Activated CD4-positive, alpha-beta T cell treated with anti-CD3 and anti-CD28 coated beads, Interleukin-2, amount 50 U/mL, for 1 hour (primary cell): ENCODE measurements at places on chromosomes 4 and X.
A peak's percentile ranks its signal among the peaks of the same experiment; 100 is the strongest.

GRCh38 chrX:139905743-139906142 is 27.1 kb downstream of the ATP11C start:
- DNase-seq = no peak

DNA sequence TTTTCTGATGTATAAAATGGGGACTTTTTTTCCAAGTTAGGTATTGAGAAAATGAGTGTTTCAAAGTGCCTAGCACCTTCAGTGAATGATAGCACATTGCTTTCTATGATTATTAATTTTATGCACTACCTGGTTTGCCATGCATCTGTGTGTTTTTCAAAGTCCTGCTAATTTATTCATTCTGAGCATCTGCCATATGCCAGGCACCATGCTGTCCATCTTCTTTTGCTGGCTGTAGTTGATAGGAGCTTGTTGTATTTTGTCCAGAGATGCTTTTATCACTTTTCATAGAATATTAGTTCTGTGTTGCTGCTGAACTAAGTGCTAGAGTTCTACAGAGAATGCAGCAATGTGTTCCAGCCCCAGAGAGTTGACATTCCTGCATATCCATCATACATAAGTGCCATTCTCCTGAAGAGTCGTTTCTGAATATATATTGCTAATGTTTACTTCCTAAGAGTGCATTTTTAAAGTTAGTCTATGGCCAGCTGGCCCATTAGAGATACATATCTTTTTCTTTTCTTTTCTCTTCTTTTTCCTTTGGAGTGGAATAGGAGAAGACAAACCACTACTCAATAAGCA is 49.0 kb upstream of the CLNK start:
- DNase-seq = no peak

GRCh38 chr4:128854433-128854832 is 44.9 kb downstream of the JADE1 start:
- DNase-seq = no peak

GRCh38 chr4:105944540-105944939 is 49.3 kb downstream of the NPNT start:
- no peak for DNase-seq

DNA sequence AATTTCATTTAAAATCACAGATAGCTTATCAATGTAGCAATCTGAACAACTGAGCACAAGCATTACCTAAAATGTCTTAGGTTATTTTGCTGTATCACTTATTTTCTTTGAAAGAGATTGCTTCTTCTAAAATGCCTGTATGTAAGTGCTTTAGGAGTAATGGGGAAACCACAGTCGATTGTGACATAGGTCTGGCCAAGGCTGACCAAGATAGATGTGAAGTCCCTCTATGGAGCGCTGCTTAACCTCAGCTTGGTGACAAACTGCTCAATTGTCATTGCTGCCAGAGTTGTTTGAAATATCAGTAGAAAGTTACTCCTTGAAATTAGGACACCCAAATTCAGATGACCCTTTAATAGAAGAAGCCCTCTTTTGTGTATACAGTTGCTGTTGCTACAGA is 401.9 kb upstream of the NDST4 start:
- DNase-seq = no peak

- no peak for DNase-seq
Measured at GRCh38 chr4:167854881-167855280, 237.5 kb upstream of the ANXA10 start.

- no peak for DNase-seq
Measured at GRCh38 chr4:7645158-7645557, 210.4 kb upstream of the PSAPL1 start.

- no peak for DNase-seq
Measured at GRCh38 chr4:78005086-78005485, 52.0 kb upstream of the FRAS1 start.

- no peak for DNase-seq
Measured at GRCh38 chr4:149914119-149915115, 98.8 kb upstream of the IQCM start.

GRCh38 chr4:75848891-75849290 is 53.4 kb downstream of the PPEF2 start:
- no peak for DNase-seq

- no peak for DNase-seq
Measured at GRCh38 chr4:105911426-105911825, 16.2 kb downstream of the NPNT start.

DNA sequence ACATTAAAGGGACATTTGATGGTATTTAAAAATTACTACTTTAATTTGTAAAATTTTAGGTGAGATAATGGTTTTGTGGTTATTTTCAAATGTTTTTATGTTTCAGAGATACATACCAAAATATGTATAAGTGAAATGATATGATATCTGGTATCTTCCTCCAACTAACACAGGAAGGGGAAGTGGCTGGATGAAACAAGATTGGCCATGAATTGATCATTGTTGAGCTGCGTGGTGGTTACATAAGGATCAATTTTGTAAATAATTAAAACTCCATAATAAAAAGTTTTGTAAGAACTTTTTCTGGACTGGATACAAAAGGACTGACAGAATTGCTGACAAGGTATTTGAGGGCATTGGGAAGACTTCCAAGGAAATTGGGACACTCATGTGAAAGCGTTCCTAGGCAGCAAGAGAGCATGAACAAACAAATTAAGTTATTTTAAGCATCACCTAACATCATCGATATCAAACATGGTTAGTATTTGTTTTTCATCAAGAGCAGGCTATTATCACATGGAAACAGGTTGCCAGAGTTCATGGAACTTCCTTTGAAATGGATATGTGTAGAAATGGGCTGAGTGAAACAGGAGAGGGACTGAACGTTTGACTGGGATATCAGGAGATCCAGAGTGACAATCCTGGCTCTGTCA is 4.4 kb upstream of the PGM2 start:
- DNase-seq = no peak

DNA sequence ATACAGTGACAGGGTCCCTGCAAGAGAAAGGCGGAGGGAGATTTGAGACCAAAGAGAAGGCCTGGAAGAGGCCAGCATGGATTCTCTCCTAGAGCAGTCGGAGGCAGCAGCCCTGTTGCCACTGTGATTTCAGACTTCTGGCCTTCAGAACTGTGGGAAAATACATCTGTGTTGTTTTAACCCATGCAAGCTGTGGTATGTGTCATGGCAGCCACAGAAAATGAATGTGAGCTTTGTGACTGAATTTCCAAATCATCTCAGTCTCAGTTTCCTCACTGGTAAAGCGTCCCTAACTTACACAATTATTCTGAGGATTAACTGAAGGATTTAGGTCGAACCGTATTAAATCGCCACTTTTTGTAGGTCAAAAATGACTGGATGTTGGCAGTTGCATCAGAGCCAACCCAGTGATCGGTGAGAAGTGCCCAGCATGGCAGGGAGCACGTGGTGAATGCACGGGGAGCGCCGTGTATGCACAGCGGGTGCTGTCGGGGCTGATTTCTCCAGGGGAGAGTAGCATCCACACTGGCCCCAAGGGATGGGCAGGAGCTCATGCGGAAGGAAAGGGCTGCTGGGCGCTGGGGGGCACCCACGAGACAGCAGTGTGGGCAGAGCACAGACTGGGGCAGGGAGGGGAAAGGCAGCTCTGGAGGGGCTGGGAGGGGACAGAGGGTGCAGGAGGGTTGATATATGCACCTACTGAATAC is 23.8 kb upstream of the NSG1 start:
- DNase-seq = no peak

DNA sequence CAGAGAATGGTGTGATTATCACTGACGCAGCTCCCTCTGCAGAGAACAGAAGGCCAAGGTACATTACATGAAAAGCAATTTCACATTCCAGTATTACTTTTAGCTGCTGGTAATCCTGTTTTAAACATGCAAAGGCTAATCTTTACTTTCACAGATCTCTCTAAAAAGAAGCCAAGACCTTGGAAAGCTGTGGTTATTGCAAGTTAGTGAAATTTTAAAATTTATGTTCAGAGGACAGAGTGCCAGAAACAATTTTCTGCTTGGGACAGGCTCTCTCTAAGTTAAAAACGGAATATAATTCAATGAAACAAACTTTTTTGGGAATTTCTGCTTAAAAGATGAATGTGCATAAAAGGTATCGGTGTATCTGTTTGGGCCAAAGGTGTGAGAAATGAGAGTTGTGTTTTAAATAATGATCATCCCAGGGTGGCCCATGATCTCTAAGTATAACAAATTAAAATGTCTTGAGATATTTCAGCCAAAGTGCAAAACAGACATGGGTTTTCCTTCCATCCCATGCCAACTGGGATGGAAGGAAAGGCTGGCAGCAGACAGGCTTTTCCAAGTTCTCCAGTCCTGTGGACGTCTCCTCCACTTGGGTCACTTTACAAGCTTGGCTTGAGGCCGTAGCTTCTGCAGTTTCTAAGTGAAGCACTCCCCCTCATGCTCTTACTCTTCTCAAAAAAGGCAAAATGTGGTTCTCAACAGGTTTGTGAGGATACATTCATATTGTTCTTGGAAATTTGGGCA is 118.0 kb downstream of the DRD5 start:
- DNase-seq = no peak

- DNase-seq = peak; percentile 47
Measured at GRCh38 chrX:39309721-39310152, 508.5 kb downstream of the MID1IP1 start.

DNA sequence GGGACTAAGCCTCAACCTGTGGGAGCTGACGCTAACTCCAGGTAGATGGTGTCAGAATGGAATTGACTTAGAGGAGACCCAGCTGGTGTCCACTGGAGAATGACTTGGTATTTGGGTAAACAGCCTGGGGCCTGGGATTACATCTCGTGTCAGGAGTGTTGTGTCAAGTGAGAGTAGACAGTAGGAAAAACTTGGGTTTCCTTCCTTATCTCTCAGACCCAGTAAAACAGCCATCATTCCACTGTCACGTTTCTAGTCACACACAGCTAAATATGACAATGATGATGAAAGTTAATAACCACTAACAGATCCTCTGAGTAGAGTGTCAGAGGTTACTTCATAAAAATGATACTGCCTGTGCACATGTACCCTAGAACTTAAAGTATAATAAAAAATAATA is 13.8 kb downstream of the ZNF674 start:
- DNase-seq = no peak

- no peak for DNase-seq
Measured at GRCh38 chr4:76277667-76278066, 26.1 kb downstream of the FAM47E start.

- DNase-seq = no peak
Measured at GRCh38 chr4:149987330-149988086, 90.7 kb upstream of the DCLK2 start.

GRCh38 chr4:136863756-136864155 is 668.5 kb downstream of the PCDH18 start:
- DNase-seq = no peak

- no peak for DNase-seq
Measured at GRCh38 chr4:17385403-17385802, 126.5 kb downstream of the QDPR start.

DNA sequence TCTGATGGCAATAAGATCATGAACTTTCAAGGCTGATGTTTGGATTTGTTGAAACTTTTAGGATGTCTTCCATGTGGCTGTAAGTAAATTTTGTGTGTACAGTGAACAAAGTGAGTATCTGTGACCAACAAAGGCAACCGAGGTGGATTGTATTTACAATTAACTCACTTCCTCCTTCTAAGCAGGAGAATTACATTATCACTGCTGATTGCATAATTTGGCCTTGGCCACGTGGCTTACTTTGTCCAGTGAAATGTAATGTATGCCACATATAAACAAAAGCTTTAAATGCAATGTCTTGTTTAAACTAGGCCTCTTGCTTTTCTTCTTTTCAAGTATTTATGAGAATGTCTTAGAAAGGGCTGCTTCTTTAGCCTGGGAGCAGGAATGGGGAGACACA is 66.3 kb upstream of the MAD2L1 start:
- DNase-seq = no peak

DNA sequence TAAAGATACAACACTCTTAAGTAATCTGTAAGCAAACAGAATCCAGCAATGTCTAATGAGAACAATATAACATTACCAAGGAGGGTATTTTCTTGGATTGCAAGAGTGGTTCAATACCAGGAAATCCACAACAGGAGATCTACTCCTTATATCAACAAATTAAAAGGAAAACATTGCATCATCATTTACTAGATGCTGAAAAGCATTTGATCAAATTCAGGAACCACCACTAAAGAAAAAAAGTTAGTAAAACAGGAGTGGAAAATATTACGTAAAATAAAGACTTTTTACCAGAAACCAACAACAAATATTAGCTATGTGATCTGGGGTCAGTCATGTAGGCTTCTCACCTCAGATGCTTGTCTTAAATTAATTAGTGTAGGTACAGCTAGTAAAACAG is 66.8 kb upstream of the MAB21L2 start:
- no peak for DNase-seq

DNA sequence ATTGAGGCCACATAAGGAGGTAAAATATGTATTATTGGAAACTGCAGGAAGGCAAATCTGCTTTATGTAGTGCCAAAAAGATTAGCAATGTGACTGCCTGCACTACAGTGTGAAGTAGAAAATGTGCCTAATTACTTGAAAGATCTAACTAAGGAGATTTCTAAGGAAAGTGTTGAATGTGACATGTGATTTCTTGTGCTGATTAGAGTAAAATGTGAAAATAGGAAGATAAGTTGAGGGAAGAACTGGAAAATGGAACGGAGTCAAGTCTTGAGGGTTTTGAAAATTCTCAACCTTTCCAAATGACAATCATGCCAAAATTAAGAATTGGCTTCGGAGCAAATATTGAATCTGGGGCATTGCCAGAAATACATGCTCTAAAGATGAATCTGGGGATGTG is 209.5 kb upstream of the SPOCK3 start:
- no peak for DNase-seq

- DNase-seq = no peak
Measured at GRCh38 chrX:9337046-9337445, 127.8 kb upstream of the TBL1X start.

- no peak for DNase-seq
Measured at GRCh38 chr4:81040012-81040659, 9.6 kb downstream of the BMP3 start.

DNA sequence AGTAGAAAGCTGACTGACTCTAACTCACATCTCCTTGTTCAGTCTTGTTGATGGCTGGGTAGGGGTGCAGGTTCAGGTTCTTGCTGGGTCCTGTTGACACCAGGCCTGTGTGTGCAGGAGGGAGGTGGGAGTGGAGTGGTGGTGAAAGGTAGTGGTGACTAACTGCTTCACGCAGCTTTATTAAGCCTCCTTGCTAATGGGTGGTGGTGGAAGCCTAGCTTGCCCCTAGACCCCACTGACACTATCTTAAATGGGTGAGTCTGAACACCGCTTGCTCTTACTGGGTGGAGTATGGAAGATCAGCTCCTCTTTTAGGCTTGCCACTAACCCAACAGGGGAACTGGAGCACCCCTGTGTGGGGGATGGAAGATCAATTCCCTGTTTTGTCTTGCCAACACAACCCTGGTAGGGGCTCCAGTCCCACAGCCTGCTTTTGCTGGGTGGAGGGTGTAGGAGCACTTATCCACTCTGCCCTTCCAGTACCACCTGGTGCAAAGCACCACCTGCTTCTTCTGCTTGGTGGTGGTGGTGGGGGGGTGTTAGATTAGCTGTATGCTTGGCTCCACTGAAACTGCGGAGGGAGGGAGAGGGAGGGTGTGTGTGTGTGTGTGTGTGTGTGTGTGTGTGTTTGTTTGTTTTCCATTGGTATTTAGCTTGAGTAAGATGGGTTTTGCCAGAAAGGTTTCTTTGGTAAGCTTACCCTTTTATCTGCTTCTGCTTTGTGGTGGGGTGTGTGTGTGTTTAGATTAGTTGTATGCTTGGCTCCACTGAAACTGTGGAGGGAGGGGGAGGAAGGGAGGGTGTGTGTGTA is 25.6 kb downstream of the KDM6A start:
- no peak for DNase-seq

GRCh38 chr4:148021686-148022085 is 289.8 kb downstream of the ARHGAP10 start:
- DNase-seq = no peak

- no peak for DNase-seq
Measured at GRCh38 chr4:82519776-82520175, 42.0 kb downstream of the TMEM150C start.
